ENCODE measurements at places on chromosomes 11 and 22.

DNA sequence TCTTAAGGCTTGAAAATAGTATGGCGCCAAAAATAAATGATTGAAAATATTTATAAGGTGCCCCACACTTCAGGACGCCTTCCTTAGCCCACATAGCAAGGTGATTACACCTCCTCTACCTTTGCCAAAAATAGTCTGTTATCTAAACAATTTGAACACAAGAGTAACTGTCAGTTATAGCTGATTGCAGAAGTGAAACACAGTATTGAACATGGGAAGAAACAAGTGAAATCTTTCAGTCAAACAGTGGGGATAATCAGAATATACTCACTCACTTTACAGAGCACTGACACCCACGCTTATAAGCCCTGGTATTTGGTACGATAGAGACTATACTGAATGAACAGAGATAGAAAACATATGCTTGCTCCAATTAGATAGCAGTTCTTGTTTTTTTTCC is 203.1 kb downstream of the RAB38 start:
- DNase-seq = no peak

DNA sequence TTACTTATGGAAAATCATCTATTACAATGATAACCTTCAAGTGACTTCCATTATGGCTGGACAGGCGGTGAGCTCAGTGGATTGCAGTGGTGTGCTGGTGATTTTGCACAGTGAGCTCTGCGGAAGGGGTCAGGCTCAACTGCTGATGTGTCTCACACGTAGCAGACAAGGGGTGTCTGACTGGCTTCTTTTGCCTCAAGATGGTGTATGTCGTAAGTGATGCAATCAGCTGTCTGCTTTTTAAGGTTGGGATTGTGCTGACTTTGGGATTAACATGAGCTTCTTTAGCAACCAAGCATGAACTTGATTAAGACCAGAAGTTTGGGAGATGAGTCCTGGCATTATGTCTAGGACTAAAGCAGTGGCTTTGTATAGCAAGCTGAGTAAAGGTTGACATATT is 49.5 kb downstream of the POLD3 start:
- DNase-seq = no peak

- DNase-seq = no peak
These were observed 67.9 kb downstream of the YAP1 start for GRCh38 chr11:102177974-102178631.

DNA sequence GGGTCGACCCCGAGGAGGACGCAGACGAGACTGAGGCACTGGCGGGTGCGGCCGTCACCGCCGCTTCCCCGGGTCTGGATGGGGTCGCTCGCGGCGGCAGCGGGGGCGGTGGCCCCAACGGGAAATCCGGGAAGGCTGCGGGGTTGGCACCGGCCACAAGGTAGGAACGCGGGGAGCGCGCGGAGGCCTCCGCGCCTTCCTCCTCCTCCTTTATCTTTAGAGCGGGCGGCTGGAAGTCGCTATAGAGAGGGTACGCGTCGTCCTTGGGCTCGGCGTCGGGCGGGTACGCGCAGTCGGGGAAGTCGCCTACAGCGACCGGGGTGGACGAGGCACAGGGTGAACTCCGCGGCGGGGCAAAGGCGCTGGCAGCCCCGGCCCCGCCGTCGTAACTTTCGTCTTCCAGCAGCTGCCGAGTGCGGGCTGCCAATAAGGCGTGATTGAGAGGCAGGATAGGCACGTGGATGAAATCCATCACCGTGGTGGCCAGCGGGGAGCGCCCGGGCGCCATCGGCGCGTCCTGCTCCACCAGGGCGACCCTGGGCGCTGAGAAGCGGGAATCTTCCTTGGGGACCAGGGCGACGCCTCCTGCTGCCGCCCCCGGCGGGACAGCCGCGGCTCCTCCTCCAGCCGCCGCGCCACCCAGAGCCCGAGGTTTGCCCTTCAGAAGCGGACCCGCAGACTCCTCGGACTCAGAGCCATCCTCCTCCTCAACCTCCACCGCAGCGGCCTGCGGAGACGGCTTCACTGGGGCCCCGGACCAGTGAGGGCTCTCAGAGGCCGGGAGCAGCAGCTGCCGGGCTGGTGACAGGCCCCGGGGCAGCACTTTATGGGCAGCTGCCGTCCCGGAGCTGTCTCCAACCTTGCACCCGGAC is 1.7 kb downstream of the PGR start:
- peak; percentile 11 for DNase-seq

GRCh38 chr11:64536396-64536941 is 54.6 kb upstream of the SLC22A12 start:
- DNase-seq = no peak

All from SK-N-DZ (cell line).